ENCODE measurements at places on chromosomes 4 and X.

DNA sequence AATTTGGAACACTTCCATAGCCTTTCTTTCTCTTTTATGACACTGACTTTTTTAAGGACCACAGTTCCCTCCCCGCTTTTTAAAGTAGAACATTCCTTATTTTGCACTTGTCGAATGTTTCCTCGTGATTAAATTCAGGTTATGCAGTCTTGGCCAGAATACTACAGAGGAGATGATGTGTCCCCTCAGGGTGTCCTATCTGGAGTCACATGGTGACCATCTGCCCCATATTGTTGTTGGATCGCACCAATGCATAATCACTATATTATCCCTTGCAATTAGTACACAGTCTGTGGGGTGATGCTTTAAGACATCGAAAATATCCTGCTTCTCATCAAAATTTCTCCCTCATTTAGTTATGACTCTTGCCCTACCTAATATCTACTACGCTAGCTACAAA lies 27.4 kb downstream of the WDFY3 start:
- no peak for DNase-seq

DNA sequence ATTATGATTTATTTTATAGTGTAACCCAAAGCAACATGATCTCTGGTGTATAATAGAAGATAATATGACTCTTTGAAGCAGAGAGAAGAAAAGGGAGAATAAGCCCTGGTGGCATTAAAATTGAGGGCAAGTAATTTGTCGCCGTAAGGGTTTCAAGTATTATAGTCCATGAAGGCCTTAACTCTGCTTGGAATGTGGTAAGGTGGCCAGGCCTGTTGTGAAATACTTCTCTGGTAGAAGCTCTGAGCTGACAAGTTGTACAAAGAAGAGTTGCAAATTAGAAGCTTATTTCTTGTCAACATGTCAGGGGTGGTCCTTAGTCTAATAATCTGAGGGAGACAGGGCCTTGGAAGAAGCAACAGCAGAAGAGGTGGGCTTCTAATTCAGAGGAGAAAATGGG lies 151.7 kb upstream of the HHIP start:
- DNase-seq: no peak

GRCh38 chr4:126807132-126807531 lies 825.6 kb upstream of the INTU start:
- no peak for DNase-seq

GRCh38 chr4:78776729-78777575 lies 802 bp downstream of the BMP2K start:
- no peak for DNase-seq

Measured in SIG-M5 (cell line).